ENCODE measurements at places on chromosomes 3 and 15.

- no peak for DNase-seq
Observed at GRCh38 chr3:52534281-52535183, 875 bp upstream of the NT5DC2 start.

GRCh38 chr3:50278880-50279224 is at the start of gene LSMEM2:
Gene LSMEM2, plus strand, starts transcription at chr3:50279087. Its CDS starts 27 bp downstream, at chr3:50279114.
- DNase-seq = no peak

DNA sequence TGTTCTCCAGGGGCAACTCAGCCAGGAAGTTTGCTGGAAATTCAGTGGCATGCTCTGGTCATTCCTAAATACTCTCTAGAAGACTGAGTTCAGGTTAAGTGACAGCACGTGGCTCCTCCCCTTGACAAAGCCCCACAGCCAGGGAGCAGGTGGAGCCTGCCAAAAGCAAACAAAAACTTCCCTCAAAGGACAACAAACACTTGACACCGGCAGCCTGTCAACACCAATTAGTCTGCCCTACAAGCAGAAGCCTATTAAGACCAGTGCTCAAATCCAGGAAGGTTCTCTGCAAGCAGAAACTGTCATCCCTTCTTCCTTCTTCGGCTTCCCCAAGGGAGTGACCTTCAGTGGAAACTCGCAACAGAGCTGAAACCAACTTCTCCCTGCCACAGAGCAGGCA is 5.0 kb downstream of the MEX3B start:
- DNase-seq = no peak

- no peak for DNase-seq
Observed at GRCh38 chr3:197345390-197345789, 47.0 kb upstream of the DLG1 start.

- no peak for DNase-seq
Observed at GRCh38 chr15:76863123-76863522, 42.0 kb downstream of the SCAPER start.

DNA sequence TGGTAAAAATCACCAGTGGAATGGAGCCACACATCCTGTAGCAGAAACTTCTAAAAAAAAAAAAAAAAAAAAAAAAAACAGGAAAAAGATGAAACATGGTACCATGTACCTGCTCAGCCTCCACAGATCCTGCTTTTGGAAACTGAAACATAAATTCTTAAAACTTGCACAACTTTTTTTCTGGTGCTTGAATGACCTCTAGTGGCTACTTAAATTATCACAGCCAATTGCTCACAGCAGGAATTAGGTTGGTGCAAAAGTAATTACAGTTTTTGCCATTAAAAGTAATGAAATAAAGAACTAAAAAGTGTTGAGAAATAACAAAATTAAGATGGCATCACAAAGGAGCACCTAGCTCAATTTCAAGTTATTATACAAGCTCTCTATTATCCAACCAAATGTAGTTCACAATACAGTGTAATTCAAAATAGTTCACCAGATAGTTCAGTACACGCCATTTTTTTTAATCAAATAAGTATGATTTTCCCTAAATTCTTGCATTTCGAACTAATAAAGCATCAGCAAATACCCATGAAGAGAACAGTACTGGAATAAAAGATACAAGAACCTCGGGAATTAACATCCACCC is 80.6 kb downstream of the ULK4 start:
- peak; percentile 29 for DNase-seq

- DNase-seq = no peak
Observed at GRCh38 chr3:173770796-173771573, 373.4 kb downstream of the NLGN1 start.

DNA sequence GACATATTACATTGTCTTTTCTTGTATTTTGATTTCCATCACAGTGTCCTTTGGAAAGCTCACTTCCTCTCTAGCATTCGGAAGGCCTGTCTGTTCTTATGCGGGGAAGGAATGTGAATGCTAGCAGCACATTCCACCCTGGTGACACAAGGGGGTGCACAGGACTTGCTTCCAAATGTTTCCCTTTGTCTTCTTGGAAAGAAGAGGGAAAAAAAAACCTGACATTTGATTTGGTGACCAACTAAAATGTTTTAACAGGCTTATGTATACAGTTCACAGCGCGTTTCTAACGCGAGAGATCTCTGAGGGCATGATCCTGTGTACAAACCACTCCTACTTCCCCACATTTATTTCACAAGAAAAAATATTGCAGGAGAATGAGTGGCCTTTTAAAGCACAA is 107.6 kb upstream of the FXR1 start:
- DNase-seq = no peak

- no peak for DNase-seq
Observed at GRCh38 chr3:156834962-156835535, 8.9 kb downstream of the LEKR1 start.

DNA sequence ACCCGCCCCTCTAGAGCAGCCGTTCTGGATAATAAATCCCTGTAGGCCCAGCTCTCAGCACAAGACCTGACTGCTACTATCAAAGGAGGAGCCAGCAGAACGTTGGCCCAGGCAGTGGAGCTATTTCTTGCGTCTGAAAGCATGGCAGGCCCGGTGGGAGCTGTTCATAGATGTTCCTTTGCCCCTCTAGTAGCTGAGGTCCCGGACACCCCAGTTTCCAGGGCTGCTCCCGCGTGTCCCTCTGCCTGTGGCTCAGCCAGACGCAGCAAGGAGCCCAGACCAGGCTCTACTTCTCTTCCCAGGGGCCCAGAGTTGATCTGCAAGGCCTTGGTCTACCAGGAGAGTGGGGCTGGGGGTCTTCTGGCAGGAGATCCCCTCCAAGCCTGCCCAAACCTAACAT is 76.1 kb downstream of the FAM174B start:
- DNase-seq = no peak

DNA sequence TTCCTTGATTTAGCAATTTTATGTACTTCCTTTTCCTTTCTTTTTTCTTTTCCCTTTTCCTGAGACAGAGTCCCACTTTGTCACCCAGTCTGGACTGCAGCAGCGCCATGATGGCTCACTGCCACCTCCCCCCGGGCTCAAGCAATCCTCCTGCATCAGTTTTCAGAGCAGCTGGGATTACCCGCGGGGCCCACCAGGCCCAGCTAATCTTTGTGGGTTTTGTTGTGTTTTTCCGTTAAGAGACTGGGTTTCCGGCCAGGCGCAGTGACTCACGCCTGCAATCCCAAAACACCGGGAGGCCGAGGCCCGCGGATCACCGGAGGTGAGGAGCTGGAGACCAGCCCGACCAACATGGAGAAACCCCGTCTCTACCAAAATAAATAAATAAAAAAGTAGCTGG is 17.7 kb downstream of the GOLGA8S start:
- no peak for DNase-seq

- DNase-seq = no peak
Observed at GRCh38 chr3:64856977-64857516, 169.2 kb upstream of the ADAMTS9 start.

DNA sequence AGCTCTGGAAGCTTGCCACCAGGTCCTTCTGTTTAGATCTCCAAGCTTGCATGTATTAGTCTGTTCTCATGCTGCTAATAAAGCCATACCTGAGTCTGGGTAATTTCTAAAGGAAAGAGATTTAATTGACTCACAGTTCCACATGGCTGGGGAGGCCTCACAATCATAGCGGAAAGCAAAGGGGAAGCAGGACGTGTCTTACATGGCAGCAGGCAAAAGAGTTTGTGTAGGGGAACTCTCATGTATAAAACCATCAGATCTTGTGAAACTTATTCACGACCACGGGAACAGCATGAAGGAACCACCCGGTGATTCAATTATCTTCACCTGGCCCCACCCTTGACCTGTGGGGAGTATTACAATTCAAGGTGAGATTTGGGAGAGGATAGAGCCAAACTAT is 147.0 kb upstream of the PROK2 start:
- no peak for DNase-seq

- no peak for DNase-seq
Observed at GRCh38 chr15:75947092-75947491, 43.4 kb downstream of the FBXO22 start.

- DNase-seq = no peak
Observed at GRCh38 chr15:50128266-50128665, 9.2 kb upstream of the ATP8B4 start.

DNA sequence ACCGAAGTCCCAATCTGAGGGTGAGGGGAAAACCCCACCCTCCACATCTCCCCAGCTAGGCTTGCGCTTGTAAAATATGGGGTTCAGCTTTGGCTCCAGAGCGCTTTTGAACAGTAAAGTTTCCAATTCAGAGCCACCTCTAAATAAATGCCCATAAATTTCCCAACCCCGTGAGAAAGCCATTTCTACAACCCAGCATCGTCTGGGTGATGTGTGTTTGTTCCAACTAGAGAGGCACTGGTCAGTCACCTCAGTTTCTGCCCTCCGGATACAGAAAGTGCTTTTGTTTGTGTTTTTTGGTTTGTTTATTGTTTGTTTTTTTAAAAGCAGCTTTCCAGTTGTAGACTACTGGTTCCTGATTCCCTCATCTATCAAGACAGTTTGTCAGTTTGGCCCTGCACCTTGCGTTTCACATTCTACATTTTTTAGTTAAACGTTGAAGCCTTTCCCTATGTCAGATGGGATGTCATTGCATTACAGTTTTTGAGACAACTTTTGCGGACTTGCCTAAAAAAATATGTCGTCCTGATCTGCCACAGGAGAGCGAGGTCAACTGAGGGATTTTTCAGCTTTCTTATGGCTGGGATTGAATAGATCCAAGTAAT is 15.0 kb upstream of the SOX2 start:
- no peak for DNase-seq

DNA sequence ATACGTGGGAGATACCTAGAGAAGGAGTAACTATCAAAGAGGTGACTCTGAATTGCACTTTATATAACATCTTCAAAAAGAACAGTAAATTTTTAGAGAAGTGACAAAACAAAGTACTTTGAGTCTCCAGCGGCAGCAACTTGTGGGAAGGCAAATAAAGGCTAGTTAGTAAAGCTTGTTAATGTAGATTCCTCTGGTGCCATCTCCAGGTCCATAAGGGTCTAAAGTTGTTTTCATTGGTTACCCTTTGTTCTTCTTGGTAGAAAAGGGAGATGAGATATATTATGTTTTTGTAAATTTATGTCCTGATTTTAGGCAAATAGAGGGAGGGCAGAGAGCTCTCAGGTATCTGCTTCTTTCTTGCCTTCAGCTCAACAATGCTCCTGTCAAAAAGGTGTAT is 161.6 kb downstream of the MYRIP start:
- DNase-seq = no peak

DNA sequence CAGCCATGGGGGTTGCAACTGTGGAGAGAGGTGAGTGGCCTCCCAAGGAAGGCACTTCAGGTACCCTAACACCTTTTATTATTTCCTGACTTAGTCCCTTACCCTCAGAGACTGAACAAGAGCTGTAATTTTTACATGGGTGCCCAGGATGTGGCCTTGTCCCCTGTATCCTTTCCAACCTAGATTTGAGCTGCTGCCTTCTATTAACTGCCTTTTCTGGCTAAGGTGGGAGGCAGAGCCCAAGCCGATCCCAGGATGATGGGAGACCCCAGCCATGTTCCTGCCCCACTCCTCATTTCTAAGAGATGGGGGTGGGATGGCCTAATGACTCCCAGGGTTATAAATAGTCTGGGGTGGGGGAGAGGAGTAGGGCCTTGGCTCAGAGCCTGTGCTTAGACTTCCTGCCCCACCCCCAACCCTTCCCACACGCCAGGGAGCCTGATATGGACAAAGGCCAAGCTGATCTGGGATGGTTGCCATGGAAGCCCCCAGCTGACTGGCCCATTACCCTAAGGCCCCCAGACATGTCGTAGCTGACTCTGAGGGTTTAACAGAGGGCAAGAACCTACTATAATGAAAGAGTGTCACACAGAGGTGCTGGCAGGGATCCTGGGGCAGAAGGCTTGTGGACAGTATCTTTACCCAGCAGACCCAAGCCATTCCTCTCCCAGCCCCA is 1.9 kb downstream of the KLHDC8B start:
- DNase-seq = no peak

GRCh38 chr15:87582169-87582568 is 674.4 kb downstream of the NTRK3 start:
- DNase-seq = no peak

GRCh38 chr3:153976891-153977554 is 144.2 kb upstream of the ARHGEF26 start:
- peak; percentile 53 for DNase-seq

DNA sequence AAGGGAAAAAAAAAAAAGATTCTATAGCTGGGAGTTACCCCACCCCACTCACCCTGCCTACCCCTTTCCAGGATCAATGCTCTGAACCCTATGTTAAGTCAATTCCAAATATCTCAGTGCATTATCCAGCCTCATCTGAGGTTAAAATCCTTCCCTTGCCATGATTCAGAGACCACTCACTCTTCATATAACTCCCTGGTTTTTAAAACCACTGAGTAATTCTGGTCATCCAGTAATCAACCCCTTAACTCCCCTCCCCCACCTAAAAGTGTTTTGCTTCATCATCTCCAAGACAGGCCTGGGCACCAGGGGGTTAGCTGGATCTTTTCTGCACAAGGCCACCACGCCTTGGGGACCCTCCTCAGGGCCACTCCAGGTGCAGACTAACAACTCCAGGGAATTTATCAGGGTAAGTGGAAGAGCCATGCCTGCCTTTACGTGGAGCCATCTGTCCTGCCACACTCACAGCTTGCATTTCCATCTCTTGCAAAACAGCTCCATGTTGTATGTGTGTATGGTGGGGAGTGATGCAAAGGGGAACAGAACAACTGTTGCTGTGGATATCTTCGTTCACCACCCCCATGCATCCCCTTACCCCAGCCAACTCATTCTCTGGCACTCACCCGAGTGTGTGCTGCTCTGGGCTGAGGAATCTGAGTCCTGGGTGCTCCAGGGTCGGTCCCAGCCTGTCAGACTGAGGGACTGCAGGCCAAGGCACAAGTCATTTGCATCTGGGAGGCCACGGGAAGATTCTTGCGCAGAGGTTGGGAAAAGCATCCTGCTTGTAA is 30.7 kb upstream of the RPS17 start:
- DNase-seq = no peak

- DNase-seq = no peak
Observed at GRCh38 chr3:167972502-167972901, 123.2 kb downstream of the GOLIM4 start.

GRCh38 chr3:185561374-185561943 is 9.1 kb upstream of the LIPH start:
- no peak for DNase-seq

GRCh38 chr3:43086460-43087165 is 19.3 kb downstream of the POMGNT2 start:
- no peak for DNase-seq

DNA sequence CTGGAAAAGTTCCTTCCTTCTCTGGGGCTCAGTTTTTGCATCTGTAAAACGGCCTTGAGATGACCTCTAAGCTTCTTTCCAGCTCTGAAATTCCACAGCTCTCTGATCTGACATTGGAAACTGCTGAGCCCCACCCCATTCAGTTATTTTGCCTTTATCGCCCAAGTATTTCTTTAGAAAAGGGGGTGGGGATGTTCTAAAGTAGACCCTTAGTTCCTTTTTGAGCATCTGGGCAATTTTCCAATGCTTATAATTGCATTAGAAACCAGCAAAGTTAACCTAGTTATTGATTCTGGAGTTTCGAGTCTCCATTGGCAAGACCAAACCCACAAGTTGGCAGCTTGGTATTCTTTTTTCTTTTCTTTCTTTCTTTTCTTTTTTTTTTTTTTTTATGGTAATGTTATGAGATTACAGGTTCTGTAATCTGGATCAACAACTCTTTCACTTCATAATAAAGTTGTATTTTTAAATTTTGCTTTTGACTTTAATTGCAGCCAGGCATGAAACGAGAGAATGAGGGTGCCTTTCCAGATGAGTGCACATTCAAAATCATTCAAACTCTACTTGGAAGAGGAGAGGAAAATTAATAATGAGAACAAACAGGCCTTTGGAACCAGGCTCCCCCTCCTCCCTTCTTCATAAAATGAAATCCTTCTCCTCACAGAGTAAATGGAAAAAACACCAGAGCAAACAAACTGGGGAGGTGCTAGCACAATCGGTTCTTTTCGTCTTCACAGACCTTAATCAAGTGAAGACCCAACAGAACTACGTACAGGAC is 76.8 kb upstream of the LRIG1 start:
- DNase-seq = no peak

GRCh38 chr15:51837792-51838251 is 8.4 kb downstream of the TMOD3 start:
- DNase-seq = no peak

Measured in COLO829 (cell line).